Hindlimb muscle (tissue), 1 donor: ENCODE measurements at places on chromosomes 3 and 15. TPM values are rescaled to one million over a fixed set of nuclear protein-coding genes. Genes with fewer than 3 reads are reported as not detected.
A peak's percentile ranks its signal among the peaks of the same experiment; 100 is the strongest.

GRCh38 chr3:106117490-106117858, 248.7 kb upstream of the CBLB start:
- DNase-seq = no peak

Gene DPPA2
- polyA plus RNA-seq = not detected

Gene PIK3R4
- polyA plus RNA-seq = 23.9 TPM

GRCh38 chr15:87021751-87022150, 942.1 kb downstream of the AGBL1 start:
- DNase-seq = no peak

Gene SLC49A4
- polyA plus RNA-seq = 7.1 TPM

DNA sequence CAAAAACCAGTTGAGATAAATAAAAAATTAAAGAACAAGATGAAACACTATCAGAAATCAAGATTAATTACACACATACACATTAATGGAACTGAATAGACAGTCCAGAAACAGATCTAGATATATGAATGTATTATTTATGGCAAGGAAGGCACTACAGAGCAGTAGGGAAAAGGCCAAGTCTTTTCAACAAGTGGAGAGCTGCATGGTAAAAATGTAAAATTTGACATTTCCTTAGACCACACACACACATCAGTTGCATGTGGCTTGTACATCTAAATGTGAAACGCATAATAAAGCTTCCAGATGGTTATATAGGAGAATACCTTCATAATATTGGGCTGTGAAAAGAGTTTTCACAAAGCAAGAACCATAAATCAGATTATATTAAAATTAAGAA, 57.8 kb upstream of the ASB14 start:
- DNase-seq = no peak

- DNase-seq = no peak
Measured at GRCh38 chr15:55586808-55587207, 1.3 kb downstream of the PYGO1 start.

- no peak for DNase-seq
Measured at GRCh38 chr3:129161860-129162271, 1.0 kb upstream of the ISY1 start.

DNA sequence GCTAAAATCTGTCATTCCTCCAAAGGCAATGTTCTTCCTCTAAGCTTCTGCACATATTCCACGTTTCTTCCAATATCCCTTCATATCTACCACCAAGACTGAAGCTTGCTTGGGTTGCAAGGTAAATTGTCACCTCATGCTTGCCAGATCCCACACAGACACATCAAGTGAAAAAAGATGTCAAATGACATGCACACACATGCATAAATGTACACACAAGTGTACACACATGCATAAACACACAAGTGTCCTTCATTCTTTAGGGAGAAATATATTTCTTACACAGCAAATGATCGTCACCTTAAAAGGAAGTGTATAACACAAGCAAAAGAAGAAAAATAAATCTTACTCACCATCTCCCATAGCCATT, 59.4 kb downstream of the CLASP2 start:
- no peak for DNase-seq

GRCh38 chr15:85021409-85021808, 39.8 kb downstream of the PDE8A start:
- no peak for DNase-seq

DNA sequence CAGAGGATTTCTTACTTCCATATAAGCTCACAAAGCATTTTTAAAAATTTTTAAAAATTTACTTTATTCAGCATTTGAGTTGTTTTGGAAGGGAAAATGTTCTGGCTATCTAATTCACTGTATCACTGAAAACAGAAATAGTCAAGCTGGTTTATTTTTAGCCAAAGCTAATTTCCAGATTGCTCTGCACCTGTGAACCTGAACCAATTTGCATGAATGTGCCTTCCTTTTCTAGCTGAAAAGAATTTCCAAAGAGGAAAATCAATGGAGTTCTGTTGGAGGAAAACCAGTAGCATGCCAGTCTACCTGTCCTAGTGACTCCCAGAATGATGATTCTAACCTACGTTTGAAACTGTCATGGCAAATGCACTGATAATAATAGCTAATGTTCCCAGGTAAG, 134.2 kb upstream of the LIPC start:
- no peak for DNase-seq

- peak; percentile 40 for DNase-seq
Measured at GRCh38 chr3:79521221-79521848, 246.5 kb downstream of the ROBO1 start.

Gene LXN
- 17.8 TPM for polyA plus RNA-seq

DNA sequence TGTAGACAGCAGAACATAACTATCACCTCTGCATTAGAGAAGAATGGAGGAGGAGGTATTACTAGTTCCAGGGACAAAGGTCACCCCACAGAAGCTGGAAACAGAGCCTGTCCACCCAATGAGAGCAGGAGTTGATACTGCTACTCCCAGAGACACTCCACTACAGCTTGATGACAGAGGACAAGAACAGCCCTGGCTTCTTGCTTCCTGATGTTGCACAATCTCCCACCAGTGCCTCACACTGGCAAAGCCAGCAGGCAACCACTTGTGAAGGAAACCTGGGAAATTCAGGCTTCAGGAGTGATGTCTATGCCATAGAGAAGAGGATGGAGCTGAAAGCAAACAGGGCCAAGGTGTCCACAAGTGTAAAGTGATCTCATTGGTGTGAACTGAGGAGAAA, 78.0 kb upstream of the POU1F1 start:
- no peak for DNase-seq

DNA sequence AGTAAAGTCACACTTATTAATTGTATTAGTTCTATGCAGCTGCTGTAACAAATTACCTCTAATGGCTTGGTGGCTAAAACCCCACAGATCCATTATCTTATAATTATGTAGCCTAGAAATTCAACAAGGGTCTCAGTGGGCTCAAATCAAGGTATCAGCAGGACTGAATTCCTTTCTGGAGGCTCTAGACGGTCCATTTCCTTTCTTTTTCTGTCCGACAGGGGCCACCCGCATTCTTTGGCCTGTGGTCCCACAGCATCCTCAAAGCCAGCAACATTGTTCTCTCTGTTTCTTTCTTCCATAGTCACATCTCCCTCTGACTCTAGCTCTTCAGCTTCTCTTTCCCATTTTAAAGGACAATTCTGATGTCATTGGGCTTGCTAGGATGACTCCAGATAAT, 276.3 kb upstream of the ZNF717 start:
- no peak for DNase-seq

- peak; percentile 69 for DNase-seq
Measured at GRCh38 chr15:91867581-91868026, 14.1 kb downstream of the SLCO3A1 start.

DNA sequence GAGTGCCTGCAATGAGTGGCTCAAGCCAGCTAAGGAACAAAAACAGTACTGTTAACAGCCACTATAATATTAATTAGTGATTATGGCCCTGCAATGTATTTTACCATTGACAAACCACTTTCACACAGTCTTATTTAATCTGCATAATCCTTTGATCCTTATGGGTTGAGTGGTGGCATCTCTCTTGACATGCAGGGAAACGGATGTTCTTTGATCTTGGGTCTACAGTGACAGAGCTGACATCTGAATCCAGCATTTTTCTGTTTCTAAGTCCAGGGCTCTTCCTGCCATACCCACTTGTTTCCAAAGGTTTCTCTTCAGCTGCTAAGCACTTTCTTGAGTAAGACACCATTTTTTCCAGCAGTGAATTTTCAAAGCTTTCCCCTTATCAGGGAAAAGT, 277.7 kb upstream of the ROPN1 start:
- no peak for DNase-seq

DNA sequence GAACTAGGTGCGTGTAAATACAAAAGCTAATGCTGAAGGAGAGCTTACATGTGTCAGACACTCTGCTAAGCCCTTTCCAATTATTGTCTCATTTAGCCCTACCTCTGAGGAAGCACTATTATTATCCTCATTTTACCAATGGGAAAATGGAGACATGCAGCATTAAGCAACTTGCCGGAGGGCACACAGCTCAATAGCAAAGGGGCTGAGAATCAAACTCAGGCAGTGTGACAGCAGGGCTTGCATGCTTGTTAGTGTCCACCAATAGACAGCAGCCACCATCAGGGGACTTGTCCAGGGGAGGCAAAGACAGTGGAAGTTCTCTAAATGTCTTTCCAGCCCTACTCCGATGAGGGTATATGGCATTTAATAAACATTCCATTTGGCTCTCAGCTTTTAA, 548.6 kb downstream of the MAGI1 start:
- DNase-seq = no peak

Gene CDHR4
- polyA plus RNA-seq = not detected

DNA sequence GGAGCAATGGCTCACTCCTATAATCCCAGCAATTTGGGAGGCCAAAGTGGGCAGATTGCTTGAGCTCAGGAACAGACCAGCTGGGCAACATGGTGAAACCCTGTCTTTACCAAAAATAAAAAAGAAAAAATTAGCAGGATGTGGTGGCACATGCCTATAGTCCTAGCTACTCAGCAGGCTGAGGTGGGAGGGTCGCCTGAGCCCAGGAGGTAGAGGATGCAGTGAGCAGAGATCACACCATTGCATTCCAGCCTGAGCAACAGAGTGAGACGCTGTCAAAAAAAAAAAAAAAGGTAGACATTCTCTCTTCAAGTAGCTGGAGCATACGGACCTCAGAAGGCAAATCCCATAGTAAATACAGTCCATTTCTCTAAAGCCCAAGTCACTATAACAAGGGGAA, 7.1 kb upstream of the C3orf80 start:
- no peak for DNase-seq

GRCh38 chr3:71055257-71056001, 528.1 kb downstream of the FOXP1 start:
- DNase-seq = no peak

- no peak for DNase-seq
Measured at GRCh38 chr15:74432968-74433591, 678 bp downstream of the SEMA7A start.

- DNase-seq = no peak
Measured at GRCh38 chr3:37667335-37667734, 194.3 kb upstream of the CTDSPL start.

- DNase-seq = no peak
Measured at GRCh38 chr3:156763931-156764720, 62.0 kb upstream of the LEKR1 start.

- DNase-seq = no peak
Measured at GRCh38 chr15:83203543-83203942, 4.1 kb downstream of the HDGFL3 start.

- DNase-seq = no peak
Measured at GRCh38 chr3:123279121-123279520, 77.4 kb downstream of the SEC22A start.

DNA sequence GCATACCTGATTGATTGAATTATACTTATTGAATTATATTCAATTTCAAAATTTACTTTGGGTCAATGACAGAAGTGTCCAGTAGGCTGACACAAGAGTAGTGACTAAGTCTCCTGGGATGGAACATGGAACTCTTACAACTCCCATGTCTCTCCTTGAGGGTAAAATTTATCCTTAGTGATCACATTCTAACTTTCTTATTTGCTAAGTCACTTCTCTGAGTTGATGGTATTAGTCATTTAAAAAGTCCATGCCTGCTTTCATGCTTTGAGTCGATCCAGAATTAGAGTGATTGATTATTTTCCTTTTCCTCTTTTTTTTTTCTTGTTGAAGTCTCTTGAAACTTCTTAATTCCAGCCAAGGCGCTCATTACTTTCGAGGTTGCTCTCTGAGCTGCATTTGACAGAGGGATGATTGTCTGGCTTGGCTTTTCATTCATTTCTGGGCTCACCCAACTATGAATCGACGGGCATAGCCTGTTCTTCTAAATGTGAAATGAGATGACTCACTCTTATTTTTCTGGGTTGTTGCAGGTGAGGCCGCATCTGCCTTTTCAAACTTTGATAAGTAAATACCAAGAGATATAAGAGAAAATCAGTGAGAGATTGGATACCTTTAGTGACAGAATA, 34.9 kb downstream of the LRRC3B start:
- no peak for DNase-seq

- DNase-seq = peak; percentile 56
Measured at GRCh38 chr3:128426128-128426921, 40.4 kb downstream of the DNAJB8 start.
